ENCODE measurements at places on chromosomes 5 and 9. TPM values are rescaled to one million over a fixed set of nuclear protein-coding genes. Genes with fewer than 3 reads are reported as not detected.

The NEK6 gene
- total RNA-seq, result 47.7 TPM

The SLC6A19 gene
- not detected for total RNA-seq

The SPATA24 gene
- total RNA-seq, result 4.7 TPM

The PCDHA1 gene
- total RNA-seq, result 0.07 TPM

The ASPN gene
- not detected for total RNA-seq

The SEMA5A gene
- 0.62 TPM for total RNA-seq

The TMEM171 gene
- not detected for total RNA-seq

The LMX1B gene
- total RNA-seq, result not detected

The RALGPS1 gene
- total RNA-seq, result 3.1 TPM

The CAMK2A gene
- not detected for total RNA-seq

The SGCD gene
- total RNA-seq, result not detected

The WNT8A gene
- total RNA-seq, result not detected

The ADRB2 gene
- 0.21 TPM for total RNA-seq

The GPR21 gene
- total RNA-seq, result 1.0 TPM

The LRRC70 gene
- 1.1 TPM for total RNA-seq

The GRXCR2 gene
- not detected for total RNA-seq

DNA sequence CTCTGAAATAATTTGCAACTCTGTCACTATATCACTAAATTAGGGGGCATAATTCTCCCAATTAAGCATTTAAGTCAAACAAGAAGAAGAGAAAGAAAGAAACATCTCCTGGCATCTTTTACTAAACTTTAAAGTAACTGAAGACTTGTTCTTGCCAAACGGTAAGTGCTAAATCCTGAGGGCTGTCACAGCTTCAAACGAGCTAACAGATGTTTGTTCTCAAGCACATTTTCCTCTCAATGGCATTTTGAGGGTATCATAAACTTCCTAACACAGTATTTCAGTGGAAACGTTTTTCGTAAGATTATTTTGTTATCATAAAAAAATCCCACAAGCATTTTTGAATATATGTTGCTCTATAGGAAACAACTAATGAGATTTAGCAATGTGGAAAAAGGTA lies 169.5 kb upstream of the TAS2R1 start:
- no peaks in the 10 kb centered on the region for H3K36me3 ChIP-seq
- no peaks in the 10 kb centered on the region for H3K27me3 ChIP-seq
- no peak overlapping the region for H3K27ac ChIP-seq
- no peaks in the 10 kb centered on the region for H3K4me1 ChIP-seq
- H3K4me3 ChIP-seq, result no peak overlapping the region

DNA sequence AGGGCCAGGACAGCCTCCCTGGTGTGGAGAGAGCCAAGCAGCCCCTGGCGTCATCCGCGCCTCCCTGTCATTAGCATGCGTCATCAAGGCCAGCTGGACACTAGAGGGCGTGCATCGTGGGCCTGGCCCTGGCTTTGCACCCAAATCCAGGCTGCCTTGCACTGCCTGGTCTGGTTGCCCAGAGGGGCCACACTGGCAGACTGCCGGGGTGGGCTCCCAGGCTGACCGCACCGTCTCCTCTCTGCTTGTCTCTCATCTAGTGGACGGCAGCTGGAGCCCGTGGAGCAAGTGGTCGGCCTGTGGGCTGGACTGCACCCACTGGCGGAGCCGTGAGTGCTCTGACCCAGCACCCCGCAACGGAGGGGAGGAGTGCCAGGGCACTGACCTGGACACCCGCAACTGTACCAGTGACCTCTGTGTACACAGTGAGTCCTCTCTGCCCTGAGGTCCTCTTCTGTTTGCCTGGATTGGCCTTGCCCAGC lies 29.0 kb downstream of the HK3 start:
- H3K27ac ChIP-seq, result no peak overlapping the region
- H3K27me3 ChIP-seq, result peaks cover 20% of the 10 kb centered on the region
- peaks cover 7% of the 10 kb centered on the region for H3K36me3 ChIP-seq
- H3K4me3 ChIP-seq, result no peak overlapping the region
- no peaks in the 10 kb centered on the region for H3K4me1 ChIP-seq

DNA sequence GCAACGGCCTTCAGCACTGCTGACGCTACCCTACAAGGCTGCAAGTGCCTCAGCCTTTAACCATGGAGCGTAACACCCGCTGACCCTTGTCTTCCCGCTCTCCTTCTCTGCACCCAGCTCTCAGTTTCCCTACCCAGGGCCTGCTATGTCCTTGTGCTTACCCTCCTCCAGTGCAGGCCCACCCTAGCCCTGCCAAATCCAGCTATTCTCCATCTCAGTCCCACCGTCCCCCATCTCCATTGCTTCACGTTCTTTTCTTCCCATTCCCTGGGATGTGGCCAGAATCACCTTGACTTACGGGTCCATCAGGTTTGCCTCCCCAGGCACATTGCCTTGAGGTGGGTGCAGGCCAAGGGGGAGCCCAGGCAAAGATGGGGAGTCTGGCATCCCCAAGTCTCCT lies 91.2 kb downstream of the PAX5 start:
- H3K27me3 ChIP-seq, result peaks cover 6% of the 10 kb centered on the region
- no peak overlapping the region for H3K4me3 ChIP-seq
- no peaks in the 10 kb centered on the region for H3K4me1 ChIP-seq
- H3K27ac ChIP-seq, result no peak overlapping the region

DNA sequence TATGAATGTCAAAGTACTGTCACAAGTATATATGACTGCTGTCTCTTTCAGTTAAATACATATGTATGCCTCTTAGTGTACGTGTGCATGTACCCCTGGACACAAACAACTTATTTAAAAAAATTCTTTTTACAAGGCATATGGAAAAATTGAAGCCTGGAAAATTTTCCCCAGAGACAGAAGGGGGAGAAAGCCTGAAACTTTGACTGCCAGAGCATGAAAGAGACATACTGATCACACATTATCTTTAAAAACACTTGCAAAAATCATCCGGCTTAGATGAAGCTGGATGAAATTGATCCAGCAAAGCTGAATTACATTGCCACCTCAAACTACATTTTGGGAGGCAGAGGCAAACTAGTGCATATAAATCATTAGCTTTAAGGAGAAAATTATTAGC lies 88.0 kb upstream of the NFIB start:
- H3K27ac ChIP-seq, result no peak overlapping the region
- no peak overlapping the region for H3K4me3 ChIP-seq
- no peaks in the 10 kb centered on the region for H3K4me1 ChIP-seq
- H3K36me3 ChIP-seq, result no peaks in the 10 kb centered on the region
- DNase-seq, result no peak
- H3K27me3 ChIP-seq, result no peaks in the 10 kb centered on the region

GRCh38 chr5:36945687-36946086 lies 69.1 kb downstream of the NIPBL start:
- H3K27ac ChIP-seq, result no peak overlapping the region
- peaks cover 10% of the 10 kb centered on the region for H3K4me1 ChIP-seq
- no peak for DNase-seq
- no peak overlapping the region for H3K4me3 ChIP-seq
- H3K27me3 ChIP-seq, result no peaks in the 10 kb centered on the region
- no peaks in the 10 kb centered on the region for H3K36me3 ChIP-seq

- no peak overlapping the region for H3K4me3 ChIP-seq
- no peaks in the 10 kb centered on the region for H3K27me3 ChIP-seq
- H3K4me1 ChIP-seq, result no peaks in the 10 kb centered on the region
- H3K36me3 ChIP-seq, result no peaks in the 10 kb centered on the region
- DNase-seq, result no peak
- H3K27ac ChIP-seq, result no peak overlapping the region
Observed at GRCh38 chr9:120377268-120378159, 202.5 kb downstream of the CDK5RAP2 start.

DNA sequence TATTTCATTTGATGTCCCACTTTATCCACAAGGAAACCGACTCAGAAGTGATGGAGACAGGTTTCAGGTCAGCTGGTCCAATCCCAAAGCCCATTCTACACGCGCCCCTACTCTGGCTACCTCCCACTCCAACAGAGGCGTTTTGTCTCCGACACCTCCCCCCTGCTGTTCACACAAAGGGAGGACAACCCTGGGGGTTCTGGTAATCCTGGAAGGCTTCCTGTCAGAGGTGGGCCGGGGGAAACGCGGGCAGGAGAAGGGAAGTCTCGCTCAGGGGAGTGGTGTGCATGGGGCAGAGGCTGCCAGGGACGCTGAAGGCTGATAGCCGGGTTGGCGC lies 39.7 kb upstream of the GABRP start:
- H3K36me3 ChIP-seq, result no peaks in the 10 kb centered on the region
- no peak overlapping the region for H3K4me3 ChIP-seq
- DNase-seq, result no peak
- peaks cover 15% of the 10 kb centered on the region for H3K27me3 ChIP-seq
- H3K27ac ChIP-seq, result no peak overlapping the region

DNA sequence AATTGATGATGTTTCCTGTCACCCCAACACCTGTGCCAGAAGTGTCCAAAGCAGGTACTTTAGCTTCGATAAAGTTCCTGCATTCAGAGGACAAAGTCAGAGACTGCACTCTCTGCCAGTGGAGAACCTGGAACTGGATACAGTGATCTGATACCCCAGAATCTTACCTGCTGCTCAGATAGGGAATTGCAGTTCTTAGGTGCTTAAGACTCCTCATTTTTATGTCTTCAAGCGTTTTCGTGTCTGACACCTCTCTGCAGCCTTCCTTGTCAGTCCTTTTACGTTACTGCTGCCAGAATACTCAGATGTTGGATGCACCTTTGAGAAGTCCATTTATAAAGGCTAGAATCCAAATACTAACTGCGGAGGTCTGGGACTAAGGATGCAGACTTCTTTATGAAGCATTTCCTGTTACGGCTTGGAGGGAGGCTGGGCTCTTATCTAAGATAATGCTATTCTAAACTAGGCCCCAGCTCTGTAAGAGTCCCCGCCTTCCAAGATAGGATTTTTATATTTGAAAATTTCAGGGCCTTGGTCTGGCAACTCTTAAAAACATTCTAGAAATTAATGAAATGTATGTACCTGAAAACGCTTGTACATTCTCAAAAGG lies 1.9 kb downstream of the ISOC1 start:
- peak overlapping the region; percentile 47 for H3K4me3 ChIP-seq
- H3K36me3 ChIP-seq, result no peaks in the 10 kb centered on the region

DNA sequence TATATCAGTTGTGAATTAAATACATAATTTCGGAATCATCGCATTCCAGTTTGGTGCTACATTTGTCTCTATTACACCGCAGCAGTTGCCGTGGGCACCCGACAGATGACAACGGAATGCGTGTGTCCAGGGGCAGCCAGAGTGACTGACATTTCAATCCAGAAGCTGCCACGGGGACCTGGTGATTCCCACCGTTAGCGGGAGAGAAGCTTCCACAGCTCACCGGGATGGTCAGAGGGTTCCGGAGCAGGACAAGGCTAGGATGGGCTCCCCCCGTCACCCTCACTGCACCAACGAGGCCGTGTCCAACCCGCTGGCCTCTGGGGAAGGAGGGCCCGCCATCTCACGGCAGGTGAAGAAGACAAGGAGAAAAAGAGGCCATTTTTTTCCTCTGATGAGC lies 86.8 kb downstream of the GTF3C4 start:
- H3K27ac ChIP-seq, result no peak overlapping the region
- H3K27me3 ChIP-seq, result peaks cover 13% of the 10 kb centered on the region
- H3K36me3 ChIP-seq, result no peaks in the 10 kb centered on the region
- no peaks in the 10 kb centered on the region for H3K4me1 ChIP-seq

DNA sequence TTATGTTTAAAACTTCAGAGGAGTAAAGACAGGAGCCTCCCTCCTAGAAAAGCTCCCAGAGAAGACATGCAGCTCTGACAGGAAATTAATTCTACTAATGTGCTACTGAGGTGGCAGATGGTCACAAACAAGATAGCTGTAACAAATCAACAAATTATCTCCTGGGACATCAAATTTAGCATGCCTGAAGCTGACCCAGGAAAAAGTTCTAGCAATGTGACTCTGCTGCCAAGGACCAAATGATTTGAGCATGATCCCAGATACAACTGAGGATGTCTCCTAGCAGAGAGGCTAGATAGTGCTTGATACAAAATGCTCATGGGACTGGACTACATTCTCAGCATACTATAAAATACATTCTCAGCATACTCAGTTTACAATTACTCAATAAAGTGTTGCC lies 413.5 kb upstream of the SMC2 start:
- H3K27ac ChIP-seq, result no peak overlapping the region
- H3K4me3 ChIP-seq, result no peak overlapping the region
- no peak for DNase-seq

DNA sequence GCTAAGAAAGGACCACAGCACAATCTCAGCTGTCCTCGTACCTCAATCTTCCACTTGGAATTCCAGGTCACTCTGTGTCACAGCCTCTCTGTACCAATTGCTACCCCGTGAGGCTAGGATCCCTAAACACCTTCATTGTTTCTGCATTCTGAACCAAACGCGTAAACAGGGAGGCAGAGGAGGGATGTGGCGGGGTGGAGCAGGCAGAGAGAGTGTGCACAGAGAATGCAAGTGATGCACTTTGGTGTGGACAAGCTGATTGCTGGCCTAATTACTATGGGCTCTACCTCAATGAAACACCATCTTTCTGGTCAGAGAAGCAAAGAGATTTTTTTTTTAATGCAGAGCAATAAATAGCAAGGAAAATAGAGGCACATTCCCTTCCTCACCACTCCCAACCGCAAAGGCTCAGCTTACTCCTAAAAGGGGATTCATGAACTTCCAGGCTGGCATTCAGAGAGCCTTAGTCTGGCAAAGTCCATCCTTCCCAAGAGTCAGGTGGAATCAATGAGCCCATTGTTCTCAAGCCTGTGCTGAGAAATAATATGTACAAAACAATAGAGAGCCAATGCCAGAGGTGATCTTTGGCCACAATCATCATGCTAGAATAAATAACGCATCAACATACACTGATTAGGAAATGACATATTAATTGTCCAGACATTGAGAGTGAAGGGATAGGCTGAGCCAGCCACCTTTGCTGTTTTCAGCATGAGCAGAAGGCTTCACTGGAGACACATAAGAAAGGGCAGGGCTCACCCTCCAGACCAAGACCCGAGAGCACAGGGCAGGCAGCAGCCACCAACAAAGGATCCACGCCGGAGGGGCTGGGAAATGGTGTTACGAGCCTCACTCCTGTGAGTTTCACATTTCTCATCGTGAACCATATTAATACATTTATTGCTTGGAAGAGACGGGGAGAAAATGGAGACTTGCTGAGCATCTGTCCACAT lies 278.8 kb downstream of the ENC1 start:
- H3K36me3 ChIP-seq, result no peaks in the 10 kb centered on the region
- H3K27ac ChIP-seq, result no peak overlapping the region
- no peaks in the 10 kb centered on the region for H3K4me1 ChIP-seq

GRCh38 chr5:149224282-149224681 lies 47.4 kb upstream of the AFAP1L1 start:
- no peak for DNase-seq
- no peaks in the 10 kb centered on the region for H3K36me3 ChIP-seq
- no peaks in the 10 kb centered on the region for H3K4me1 ChIP-seq
- no peak overlapping the region for H3K27ac ChIP-seq
- peaks cover 20% of the 10 kb centered on the region for H3K27me3 ChIP-seq
- H3K4me3 ChIP-seq, result no peak overlapping the region

DNA sequence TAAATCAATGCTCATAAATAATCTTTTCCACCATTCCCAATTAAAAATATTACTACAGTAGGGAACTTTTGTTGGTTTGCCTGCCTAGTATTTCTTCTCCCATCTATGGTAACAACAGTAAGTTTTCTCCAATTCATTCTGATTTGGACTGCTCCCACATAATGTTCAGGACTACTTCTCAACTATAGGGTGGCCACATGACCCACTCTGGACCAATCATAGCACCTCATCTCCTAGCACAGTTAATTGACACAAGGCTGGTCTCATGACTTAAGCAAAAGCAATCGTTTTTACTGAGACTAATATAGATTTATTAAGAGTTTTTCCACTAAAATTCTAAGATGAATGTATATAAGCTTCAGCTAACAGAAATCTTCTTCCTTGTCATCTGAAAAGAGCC lies 28.7 kb upstream of the SLCO6A1 start:
- H3K4me3 ChIP-seq, result no peak overlapping the region
- no peaks in the 10 kb centered on the region for H3K36me3 ChIP-seq
- H3K4me1 ChIP-seq, result peaks cover 4% of the 10 kb centered on the region
- no peak for DNase-seq
- H3K27me3 ChIP-seq, result peaks cover 4% of the 10 kb centered on the region
- no peak overlapping the region for H3K27ac ChIP-seq

All from activated T-helper 2 cell treated with anti-CD3 and anti-CD28 coated beads, Interferon-gamma antibody, Interleukin-2, Interleukin-4, amounts not matched to agents 10 μg/mL and 5 μg/mL and 100 μg/mL, durations not matched to agents 14 hours and 24 hours and 36 hours (primary cell).